Activated naive CD8-positive, alpha-beta T cell treated with anti-CD3 and anti-CD28 coated beads, Interleukin-2, amount 10 ng/mL, durations not matched to agents 7 days and 5 days (primary cell): ENCODE measurements at places on chromosomes 16 and 17. TPM values are rescaled to one million over a fixed set of nuclear protein-coding genes. Genes with fewer than 3 reads are reported as not detected.

MEIOB gene
- total RNA-seq = not detected

PIPOX gene
- total RNA-seq = 3.0 TPM

SLC16A13 gene
- total RNA-seq = 16.0 TPM

SLC35G6 gene
- total RNA-seq = not detected

GRCh38 chr16:63201851-63202250 lies 1165.6 kb upstream of the CDH8 start:
- DNase-seq = no peak
